ENCODE measurements at places on chromosomes 16 and 17.
A peak's percentile ranks its signal among the peaks of the same experiment; 100 is the strongest.

GRCh38 chr17:48575673-48576478 lies 2.3 kb downstream of the HOXB4 start:
- DNase-seq = no peak

DNA sequence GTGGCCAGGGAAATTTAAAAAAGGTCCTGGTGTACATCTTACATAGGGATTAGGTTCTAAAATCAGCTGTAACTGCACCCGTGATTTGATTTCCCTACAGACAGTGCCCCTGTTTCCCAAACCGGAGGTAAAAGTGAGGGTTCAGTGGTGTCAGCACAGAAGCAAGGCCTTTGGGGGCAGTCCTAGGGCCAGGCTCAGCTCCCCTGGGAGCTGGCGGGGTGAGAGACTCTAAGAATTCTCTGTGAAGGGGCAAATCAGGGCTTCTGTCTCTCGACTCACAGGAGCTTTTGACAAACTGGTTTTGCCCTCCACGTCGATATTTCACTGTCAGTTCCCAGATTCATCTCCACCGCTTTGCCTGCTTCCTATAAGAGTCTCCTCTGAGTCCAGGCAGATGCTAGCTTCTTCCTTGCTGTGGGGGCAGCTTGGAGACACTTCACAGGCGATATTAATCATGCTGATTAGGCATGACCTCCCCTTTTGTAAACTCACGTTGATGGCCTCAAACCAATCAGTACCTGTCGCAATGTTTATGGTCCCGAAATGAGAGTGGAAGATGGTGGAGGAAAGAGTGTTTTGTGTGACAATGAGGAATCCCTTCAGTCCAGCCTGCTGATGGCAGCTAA lies 234.2 kb upstream of the TOX3 start:
- no peak for DNase-seq

GRCh38 chr16:11793840-11794239 lies 3.2 kb downstream of the ZC3H7A start:
- no peak for DNase-seq

GRCh38 chr17:43627653-43628052 lies 34.1 kb downstream of the MEOX1 start:
- no peak for DNase-seq

DNA sequence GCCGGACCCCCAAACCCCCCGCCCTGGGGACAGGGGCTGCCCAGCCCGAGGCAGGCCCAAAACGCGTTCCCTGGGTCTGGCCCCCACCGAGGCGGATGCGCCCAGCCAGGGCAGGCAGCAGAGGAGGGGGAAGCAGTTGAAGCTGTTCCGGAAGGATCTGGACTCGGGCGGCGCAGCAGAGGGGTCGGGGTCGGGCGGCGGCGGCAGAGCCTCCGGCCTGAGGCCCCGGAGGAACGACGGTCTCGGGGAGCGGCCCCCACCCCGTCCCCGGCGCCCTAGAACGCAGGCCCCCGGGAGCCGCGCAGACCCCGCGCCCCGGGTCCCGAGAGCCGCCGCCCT lies 22.9 kb upstream of the ZFPM1 start:
- DNase-seq = no peak

DNA sequence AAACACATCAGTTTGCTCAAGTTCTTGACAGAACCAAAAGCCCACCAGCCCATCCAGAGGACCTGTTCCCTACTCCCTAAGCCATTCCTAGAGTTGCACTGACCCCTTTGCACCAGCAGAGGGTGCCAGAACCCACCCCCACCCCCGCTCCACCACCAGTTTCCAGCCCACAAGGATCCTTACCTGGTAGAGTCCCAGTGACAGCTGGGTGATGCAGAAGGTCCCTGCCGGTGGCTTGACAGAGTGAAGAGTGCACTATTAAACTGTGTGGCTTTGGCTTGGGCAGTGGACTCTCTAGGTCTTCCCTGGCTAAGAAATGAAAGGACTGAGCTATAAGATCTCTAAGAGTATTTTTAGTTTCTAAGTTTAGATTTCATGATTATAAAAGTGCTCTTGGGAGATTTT lies 73.3 kb upstream of the MTMR4 start:
- DNase-seq = peak; percentile 48

- DNase-seq = no peak
Observed at GRCh38 chr16:84932681-84933080, 78.7 kb downstream of the ZDHHC7 start.

- DNase-seq = no peak
Observed at GRCh38 chr17:260031-260791, 78.8 kb upstream of the DOC2B start.

- DNase-seq = no peak
Observed at GRCh38 chr17:17446666-17447155, 30.1 kb upstream of the MED9 start.

- DNase-seq = no peak
Observed at GRCh38 chr17:64240261-64240740, 22.8 kb downstream of the TEX2 start.
